AG04449 (cell line): ENCODE measurements at places on chromosomes 4 and X.
A peak's percentile ranks its signal among the peaks of the same experiment; 100 is the strongest.

GRCh38 chr4:108443585-108443984 lies 176.8 kb upstream of the RPL34 start:
- DNase-seq: no peak

DNA sequence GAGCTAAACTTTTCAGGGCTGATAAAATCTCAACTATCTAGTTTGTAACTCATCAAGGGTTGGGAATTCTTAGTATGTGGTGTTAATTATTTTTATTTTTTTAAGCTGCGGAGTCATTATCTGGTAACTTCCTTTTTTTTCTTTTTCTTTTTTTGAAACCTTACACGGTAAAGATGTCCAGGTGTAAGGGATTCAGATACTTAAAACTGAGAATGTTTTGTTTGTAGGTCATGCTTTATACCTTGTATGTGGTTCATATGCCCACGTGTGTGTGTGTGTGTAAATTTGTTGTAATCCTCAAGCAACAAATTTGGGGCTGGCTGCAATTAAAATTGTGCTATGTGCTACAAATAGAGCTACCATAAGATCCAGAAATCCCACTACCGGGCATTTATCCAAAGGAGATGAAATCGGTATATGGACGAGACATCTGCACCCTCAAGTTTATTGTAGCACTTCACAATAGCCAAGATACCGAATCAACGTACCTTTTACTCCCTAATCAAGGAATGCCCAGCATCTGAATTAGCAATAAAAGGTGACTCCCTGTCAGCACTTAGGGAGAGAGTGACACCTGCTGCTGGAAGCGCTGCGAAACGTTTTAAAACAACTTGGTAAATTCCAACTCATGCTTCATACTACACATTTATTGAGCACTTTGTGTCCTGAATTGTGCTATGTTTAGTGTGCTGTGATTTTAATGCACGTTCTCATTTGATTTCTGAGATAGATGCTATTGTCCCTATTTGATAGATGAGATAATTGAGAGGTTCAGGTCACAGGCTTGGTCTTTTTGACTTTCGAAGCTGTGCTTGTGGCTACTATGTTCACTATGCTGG lies 16.1 kb downstream of the MSMO1 start:
- DNase-seq: no peak

GRCh38 chr4:47410271-47410670 lies 53.2 kb downstream of the COMMD8 start:
- DNase-seq: no peak

- DNase-seq: no peak
These were observed 35.0 kb upstream of the HMX1 start for GRCh38 chr4:8906668-8906970.

GRCh38 chrX:47158781-47159180 lies 13.8 kb downstream of the RBM10 start:
- DNase-seq: no peak

GRCh38 chr4:123743848-123744247 lies 347.3 kb downstream of the SPRY1 start:
- no peak for DNase-seq

- no peak for DNase-seq
These were observed 9.0 kb upstream of the S100P start for GRCh38 chr4:6684656-6685055.

- no peak for DNase-seq
These were observed 481.1 kb downstream of the STPG2 start for GRCh38 chr4:97662133-97662532.

GRCh38 chr4:116101321-116101720 lies 984.1 kb downstream of the TRAM1L1 start:
- DNase-seq: no peak

GRCh38 chr4:122522944-122523343 lies 66.4 kb upstream of the IL2 start:
- no peak for DNase-seq

GRCh38 chrX:75786290-75786689 lies 1.2 kb upstream of the MAGEE2 start:
- DNase-seq: no peak

DNA sequence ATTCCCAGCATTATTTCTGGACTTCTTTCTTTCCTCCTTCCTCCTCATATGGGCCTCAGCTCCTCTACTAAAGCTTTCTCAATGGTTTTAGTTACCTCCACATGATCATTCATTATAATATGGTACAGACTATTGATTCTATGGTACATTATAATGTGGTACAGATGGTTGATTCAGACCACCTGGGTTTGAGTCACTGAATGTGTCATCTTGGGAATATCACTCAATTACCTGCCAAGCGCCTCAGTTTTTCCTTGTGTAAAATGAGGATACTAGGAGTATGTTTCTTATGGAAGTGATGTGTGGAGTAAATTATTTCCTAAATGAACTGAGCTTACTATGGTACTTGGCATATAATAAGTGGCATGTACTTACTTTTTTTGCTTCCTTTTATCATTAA lies 27.7 kb downstream of the SLIT2 start:
- no peak for DNase-seq

DNA sequence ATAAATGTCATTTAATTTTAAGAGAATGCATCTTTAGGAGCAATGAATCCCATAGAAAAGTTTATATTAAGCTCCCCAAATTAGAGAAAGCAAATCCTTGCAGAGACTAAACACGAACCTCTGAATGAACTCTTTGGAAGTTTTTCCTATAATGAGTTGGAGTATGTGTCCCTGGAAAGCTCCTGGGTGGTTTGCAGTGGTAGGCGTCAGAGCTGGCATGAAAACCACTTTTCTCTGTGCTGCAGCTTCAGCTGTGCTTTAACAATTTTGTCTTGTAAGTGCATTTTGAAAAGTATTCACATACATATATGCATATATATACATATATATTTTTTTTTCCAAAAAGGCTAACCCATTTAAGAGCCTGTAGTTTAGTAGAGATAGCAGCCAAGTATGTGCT lies 148.7 kb upstream of the TBC1D9 start:
- no peak for DNase-seq

DNA sequence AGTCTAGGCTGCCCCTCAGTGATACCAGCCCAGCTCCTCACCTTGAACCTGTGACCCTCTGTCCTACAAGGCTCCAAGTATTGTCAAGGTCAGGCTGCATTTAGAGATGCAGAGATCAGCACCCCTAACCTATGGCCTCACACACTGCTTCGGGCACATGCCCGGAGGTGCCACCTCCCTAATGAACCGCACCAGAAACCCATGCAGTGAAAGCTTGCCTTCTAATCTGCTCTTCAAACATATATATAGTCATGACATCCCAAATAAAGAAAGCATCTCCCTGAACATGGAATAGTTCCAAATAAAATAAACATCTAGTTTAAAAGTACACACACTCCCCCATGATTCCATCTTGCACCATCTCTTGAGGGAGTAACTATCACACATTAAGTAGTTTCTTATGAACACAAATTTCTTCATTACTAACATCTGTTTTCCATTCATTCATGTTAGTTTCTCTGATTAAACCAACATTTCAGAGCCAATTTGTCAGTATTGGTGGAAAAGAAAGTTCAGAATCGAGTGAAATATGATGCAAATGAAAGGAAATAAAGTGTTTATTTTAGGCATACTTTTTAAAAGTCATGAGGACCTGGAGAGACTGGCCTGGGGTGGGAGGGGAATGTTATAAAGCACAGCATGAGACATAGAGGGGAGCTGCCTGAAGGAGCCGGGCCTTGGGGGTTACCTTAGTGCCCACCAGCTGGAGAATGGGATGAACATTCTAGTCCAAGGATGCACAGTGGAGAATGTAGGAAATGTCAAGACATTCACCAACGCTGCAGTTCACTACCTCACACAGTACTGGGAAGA lies 19.2 kb downstream of the CC2D2A start:
- DNase-seq: peak; percentile 41

DNA sequence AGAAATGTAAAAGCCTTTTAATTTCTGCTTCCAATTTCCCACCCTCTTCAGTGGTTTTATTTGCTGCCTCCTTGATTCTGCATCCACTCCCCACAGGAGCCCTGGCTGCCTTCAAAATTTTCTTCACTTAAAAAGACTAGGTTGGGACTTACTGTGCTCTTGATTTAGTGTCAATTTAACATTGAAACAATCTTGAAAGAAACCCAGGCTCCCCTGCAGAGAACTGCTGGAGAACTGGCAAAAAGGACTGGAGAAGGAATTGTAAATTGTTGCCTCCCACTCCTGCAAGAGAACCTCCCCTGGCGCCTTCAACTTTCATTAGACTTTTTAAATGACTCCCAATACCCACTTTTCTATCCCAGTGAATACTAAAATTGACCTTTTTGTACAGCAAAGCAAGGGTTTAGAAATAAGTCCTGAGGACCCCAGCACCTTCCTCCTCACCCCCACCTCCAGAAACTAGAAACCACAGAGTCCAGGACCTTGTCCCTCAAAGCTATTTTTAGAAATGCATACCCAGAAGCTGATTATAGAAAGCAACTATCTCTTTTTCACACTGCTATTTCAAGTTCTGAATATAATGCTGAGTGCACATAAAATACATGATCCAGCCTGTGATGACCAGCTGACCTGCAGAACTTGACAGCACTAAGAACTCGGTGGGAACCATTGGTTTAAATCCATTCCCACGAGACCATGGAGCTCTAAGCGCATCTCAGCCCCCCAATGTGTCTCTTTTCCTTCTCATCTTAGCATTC lies 155.5 kb downstream of the INPP4B start:
- DNase-seq: no peak

DNA sequence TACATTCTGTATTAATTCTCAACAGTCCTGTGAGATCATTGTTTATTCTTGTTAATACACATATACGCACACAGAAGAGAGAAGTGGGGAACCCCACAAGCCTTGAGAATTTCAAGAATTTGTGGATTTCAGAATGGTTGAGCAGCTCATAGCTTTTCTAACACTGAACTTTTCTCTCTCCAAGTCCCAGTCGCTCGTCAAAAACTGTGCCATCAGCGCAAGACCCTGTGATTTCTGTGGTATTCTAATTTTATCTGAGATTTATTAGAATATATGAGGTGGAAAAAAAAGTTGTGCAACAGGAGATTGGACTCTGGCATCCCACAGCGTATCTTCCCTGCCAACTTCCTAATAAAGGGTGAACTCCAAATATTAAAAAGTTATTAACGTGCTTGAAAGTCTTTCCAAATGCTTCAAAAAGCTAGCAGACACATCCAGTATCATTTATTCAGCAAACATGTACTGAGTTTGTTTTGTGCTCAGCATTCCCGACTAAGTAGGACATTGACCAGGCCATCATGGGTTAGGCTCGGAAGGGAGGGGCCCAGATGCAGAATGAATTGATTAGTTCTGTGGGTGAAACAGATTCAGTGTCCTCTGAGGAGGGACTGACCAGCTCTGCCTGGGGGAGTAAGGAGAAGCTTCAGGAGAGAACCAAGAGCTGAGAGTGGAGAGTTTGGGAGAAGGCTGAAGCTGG lies 165.6 kb downstream of the CBR4 start:
- DNase-seq: no peak

- no peak for DNase-seq
These were observed 32.8 kb upstream of the MAML3 start for GRCh38 chr4:140186651-140187315.

DNA sequence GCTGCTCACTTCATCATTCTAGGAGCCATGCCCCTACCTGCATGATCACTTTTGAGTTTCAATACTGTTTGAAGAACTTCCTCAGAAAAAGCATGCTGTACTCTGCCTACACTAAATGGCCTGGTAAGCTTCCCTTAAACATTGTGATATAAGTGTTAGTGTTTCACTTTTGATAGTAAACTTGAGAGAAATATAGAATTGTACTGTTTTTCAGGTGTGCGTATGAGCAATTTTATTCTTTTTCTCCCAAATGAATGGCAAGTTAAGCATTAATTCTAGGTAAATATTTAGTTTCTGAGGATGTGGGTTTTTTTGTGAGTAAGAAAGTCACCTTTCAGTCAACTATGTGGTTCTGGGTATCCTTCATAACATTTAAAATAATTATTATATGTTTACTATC lies 484.5 kb downstream of the IL15 start:
- no peak for DNase-seq
